ENCODE measurements at places on chromosomes 1 and 21.
A peak's percentile ranks its signal among the peaks of the same experiment; 100 is the strongest.

GRCh38 chr1:43455213-43455889 is 1.6 kb upstream of the HYI start:
- DNase-seq, result peak; percentile 35

DNA sequence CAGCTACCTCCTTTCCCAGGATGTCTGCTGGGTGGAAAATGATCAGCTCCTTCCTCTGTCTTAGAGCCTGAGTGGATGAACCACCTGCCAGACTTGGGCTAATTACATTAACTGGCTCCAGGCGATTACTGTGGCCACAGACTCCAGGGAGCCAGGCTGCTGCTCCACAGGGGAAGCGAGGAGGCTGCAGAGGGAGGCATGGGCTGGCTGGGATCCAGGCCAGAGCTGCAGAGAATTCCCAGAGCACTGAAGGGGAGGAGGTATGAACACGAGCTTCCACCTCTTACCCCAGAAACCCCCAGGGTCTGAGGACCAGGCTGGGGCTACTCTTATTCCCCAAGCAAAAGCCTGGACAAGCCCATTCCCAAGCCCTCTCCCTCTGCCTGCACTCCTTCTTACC is 136.0 kb upstream of the KLHDC7A start:
- no peak for DNase-seq

DNA sequence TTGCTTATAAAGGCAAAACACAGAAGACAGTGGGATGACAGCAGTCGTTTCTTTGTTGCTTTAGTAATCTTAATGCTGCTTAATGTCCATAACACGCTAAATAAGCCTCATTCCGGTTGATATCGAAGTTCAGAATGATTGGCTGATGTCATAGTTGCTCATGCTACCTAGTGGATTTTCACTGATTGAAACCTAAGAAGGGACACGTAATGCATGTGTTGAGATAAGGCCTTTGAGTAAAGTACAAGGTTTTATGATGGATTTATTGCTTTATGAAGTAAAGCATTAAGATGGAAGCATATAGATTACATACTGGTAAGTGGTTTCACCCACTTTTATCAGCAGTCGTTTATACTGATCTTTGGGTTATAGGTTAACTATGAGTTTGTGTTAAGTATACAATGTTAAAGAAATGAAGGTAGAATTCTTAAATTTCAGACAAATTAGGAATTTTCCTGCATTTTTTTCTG is 25.1 kb downstream of the IARS2 start:
- DNase-seq, result no peak

GRCh38 chr1:151175863-151176262 is at the start of gene TMOD4:
TSS of gene TMOD4 (minus strand) at chr1:151175981. CDS start at chr1:151174875, 1,106 bp downstream.
- DNase-seq, result no peak

- DNase-seq, result no peak
These were observed 3.5 kb upstream of the MYCL start for GRCh38 chr1:39905172-39905571.

DNA sequence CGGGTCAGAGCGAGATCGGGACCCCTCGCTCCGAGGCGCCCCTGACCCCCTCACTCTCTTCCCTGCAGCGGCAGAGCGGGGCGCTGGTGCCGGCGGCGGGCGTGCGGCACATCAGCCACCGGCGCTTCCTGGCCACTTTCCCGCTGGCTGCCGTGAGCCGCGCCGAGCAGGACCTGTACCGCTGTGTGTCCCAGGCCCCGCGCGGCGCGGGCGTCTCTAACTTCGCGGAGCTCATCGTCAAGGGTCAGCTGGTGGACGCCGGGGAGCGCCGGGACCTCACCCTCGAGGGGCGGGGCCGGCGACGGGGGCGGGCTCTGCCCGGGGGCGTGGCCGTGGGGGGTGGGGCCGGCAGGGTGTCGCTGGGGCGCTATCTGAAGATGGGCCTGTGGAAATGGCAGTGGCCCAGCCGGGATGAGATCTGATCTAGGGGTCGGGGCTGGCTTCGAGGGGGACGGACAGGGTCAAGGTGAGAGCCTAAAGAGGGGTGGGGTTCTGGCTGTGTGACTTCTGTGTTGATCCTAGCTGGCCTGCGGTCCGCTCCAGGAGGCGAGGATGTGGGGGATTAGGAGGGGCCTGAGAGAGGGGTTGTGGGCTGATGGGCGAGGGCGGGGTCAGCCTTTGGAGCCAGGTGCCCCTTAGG is 23.6 kb downstream of the PTPRU start:
- peak; percentile 81 for DNase-seq

DNA sequence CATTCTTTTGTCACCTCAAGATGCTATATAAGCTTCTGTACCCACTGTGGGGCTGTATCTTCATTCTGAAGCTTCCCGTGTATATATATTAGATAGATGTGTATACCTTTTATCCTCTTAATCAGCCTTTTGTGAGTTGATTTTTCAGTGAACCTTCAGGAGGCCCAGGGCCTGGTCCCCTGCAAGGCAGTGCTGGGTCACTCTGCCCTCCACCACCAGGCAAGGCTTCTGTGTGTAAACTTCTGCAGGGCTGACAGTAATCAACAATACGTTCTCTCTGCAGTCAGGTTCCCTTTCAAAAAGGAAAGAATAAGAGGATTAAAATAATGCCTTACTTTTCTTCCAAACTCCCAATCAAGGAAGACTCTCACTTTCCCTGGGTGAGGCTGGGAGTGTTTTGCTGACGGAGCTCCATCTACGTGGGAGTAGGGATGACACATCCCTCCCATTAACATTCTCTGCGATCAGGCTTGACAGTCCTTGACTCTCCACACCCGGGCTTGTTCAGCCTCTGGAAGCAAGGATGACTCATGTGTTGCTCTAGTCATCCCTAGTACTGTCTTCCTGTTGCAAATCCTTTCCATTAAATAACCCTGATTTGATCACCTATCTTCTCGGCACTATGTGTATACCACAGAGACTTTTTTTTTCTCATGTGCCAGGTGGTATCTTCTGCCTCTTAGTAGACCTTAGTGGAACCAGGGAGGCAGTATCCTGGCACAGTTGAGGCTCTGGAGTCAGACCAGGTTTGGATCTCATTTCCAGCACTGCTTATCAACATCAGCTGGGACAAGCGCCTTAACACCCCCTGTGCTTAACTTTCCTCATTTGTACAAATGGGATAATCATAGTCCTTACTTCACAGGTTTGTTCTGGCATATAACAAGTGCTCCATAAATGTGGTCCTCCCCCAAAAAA is 70.3 kb upstream of the KCNK1 start:
- DNase-seq, result no peak

- no peak for DNase-seq
These were observed 700.4 kb upstream of the RGS18 start for GRCh38 chr1:191457889-191458288.

- no peak for DNase-seq
These were observed 40.5 kb upstream of the TARBP1 start for GRCh38 chr1:234519506-234519905.

GRCh38 chr1:53345996-53346813 is 18.3 kb upstream of the LRP8 start:
- DNase-seq, result peak; percentile 26

GRCh38 chr1:204102739-204103430 is 30.0 kb downstream of the SOX13 start:
- no peak for DNase-seq

- no peak for DNase-seq
These were observed 50.5 kb downstream of the OPTC start for GRCh38 chr1:203544485-203544884.

GRCh38 chr1:163661391-163661790 is 339.6 kb downstream of the NUF2 start:
- no peak for DNase-seq

GRCh38 chr1:29439615-29440014 is 203.3 kb downstream of the PTPRU start:
- DNase-seq, result peak; percentile 36

DNA sequence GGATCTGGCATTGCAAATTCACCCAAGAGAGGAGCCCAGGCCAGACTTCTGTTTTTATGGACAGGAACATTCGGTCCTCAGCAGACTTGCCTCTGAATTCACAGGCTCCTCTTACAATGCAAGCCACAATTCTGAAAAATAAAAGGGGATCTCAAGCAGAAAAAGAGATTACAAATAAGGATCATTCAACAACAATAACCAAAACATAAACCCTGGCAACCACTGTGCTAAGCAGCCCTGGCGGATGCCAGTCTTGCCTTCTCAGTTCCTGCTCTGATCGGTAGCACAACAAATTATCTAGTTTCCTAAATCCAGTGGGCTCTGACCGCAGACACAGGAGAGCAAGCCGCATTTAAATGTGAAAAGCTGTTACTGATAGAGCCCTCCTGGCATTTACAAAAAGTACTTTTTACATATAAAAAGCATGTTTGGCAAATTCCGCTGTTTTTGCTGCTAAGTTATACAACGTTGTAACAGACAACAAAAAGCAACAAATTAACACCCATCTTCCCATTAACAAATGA is 123.4 kb upstream of the FOXD3 start:
- peak; percentile 48 for DNase-seq

DNA sequence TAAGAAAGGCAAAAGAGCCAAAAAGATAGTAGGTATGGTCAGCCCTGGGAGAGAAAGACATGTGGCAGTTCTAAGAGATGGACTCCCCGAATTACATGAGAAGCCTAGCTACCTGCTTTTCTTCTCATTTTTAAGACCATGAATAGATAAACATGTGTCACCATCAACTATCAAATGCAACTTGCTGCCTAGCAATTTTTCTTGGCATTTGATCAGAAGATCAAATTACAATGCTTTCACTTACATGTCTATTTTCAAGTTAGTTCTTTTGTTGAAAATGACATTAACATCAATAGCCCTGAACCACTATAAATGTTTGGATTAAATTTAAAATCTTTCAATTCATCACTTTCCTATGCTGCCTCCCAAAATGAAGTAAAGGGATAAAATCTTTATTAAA is 212.3 kb downstream of the HHIPL2 start:
- no peak for DNase-seq

GRCh38 chr1:37423810-37424209 is 50.6 kb upstream of the ZC3H12A start:
- no peak for DNase-seq

GRCh38 chr1:7422966-7423365 is 348.1 kb upstream of the VAMP3 start:
- no peak for DNase-seq

DNA sequence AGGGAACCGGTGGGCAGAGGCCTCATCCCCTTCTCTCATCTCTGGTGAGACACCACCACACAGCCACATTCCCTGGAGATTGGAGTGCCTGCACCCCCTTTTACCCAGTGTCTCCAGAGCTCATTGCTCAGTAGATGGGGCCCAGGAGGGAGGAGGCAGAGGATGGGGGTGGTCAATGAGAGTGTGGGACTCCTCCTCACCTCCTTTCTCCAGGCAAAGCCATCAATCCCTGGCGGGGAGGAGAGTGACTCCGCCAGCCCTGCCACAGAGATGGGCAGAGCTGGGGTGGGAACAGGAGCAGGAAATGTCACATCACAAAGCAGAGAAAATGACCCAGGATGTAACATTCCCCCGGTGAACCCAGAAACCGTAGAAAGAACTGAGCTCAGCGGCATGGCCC is 117.2 kb downstream of the MATN1 start:
- DNase-seq, result no peak

DNA sequence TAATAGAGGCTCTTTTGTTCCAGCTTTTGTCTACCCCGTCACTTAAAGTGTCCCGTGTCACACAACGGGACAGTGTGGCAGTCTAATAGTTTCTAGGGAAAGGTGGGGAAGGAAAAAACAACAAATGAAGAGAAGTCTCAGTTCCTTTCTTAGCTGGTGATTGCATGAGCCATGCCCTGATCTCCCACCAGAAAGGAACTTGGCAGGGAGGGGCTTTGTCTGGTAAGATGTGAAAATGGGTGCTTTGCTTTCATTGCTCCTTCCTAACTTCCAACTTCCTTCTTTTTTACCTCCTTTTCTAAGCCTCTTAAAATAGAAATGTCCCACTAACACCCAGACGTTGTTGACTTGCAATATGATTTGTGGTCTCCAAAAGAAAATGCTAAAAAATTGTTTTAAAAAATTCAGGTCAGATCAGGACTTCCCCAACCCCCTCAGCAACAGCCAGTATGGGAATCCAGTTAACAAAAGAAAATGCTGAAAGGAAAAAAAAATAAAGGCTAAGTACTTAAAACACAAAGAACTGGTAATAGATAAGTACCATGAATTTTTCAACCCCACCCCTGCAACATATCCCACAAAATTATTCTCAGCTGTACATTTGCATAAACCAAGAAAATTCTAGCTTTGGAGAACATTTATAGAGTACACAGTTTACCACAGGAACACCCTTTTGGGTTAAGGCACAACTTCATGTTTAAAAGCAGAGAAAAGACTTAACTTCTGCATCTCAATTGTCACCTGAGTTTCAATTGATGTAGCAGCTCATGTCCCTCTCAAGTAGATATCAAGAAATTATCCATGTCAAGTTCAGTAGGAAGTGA is 106.2 kb downstream of the NIBAN1 start:
- no peak for DNase-seq

DNA sequence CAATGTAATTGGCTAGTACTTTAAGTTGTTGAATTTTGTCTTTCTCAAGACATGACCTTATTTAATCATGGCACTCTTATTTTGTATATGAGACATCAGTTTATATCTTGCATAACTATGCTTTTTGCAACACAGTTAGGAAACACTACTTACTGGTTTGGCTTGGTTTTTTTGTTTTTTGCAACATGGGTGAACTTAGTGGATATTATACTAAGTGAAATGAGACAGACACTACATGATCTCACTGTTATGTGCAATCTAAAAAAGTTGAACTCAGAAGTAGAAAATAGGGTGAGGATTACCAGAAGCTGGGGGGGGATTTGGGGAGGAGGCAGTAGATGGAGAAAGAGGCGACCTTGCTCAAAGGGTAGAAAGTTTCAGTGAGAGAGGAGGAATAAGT is 132.1 kb downstream of the PLA2G4A start:
- no peak for DNase-seq

- DNase-seq, result no peak
These were observed 27.8 kb downstream of the WNT2B start for GRCh38 chr1:112536561-112536960.

- DNase-seq, result no peak
These were observed 380.7 kb downstream of the MATN1 start for GRCh38 chr1:30342535-30343141.

DNA sequence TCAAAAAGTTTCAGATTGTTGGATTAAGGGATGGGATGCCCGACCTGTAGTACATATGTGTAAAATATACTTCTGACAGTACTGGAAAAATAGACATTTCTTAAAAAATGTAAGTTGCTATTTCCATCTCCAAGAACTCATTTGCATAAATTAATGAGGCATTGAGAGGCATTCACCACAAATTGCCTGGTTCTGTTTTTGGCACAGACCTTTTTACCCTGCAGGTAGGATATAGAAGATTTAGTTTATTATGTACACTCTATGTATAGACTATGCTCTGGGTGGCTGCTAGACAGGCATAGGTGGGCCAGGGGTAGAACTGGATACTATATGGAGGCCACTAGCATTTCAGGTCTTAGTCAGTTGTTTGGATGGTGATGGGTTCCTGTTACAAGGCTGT is 8.0 kb downstream of the CCDC17 start:
- no peak for DNase-seq

DNA sequence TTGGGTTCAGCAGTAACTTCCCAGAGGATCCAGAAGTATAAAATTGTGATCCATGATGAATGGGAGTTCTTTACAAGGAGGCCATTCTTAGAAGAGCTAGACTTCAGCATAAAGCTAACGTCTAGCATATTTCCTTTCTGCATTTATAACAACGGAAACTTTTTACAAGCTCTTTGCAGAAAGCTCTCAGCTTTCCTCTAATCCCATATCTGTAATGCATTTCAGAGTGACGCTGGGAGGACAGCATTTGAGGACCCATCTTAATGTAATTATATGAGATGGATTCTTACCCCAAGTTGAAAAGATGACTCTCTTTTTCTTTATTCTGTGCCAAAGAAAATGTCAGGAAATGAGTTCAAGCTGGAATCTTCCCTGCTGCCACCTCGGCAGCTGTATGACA is 132.0 kb upstream of the CACHD1 start:
- no peak for DNase-seq

- DNase-seq, result no peak
These were observed 67.0 kb downstream of the NID1 start for GRCh38 chr1:235997931-235998330.

Data from ecto neural progenitor cell (in vitro differentiated cells).